Naive B cell (primary cell): ENCODE measurements at places on chromosomes 3 and 15. TPM values are rescaled to one million over a fixed set of nuclear protein-coding genes. Genes with fewer than 3 reads are reported as not detected.

GPR87 gene
- not detected for polyA plus RNA-seq

DNA sequence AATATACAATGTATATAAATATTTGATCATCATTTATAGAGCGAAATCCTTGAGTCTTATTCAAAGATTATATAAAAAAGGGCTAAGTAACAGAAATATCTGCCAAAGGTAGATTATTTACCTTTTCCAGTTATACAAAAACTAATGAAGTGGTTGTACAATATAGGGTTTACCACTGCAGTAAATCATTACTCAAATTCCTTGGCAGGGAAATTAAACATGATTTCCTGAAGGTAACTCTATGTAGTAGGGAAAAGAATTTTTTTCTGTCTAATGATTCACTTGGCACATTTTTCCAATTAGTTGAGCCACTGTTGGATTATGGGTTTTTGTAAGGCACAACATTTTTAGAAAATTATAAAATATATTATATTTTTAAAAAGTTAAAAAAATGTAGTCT lies 129.6 kb downstream of the NR2F2 start:
- no peaks in the 10 kb centered on the region for H3K4me1 ChIP-seq
- H3K4me3 ChIP-seq: no peak overlapping the region
- no peaks in the 10 kb centered on the region for H3K36me3 ChIP-seq
- no peak for DNase-seq
- H3K27ac ChIP-seq: no peak overlapping the region
- H3K27me3 ChIP-seq: peaks cover 5% of the 10 kb centered on the region

DNA sequence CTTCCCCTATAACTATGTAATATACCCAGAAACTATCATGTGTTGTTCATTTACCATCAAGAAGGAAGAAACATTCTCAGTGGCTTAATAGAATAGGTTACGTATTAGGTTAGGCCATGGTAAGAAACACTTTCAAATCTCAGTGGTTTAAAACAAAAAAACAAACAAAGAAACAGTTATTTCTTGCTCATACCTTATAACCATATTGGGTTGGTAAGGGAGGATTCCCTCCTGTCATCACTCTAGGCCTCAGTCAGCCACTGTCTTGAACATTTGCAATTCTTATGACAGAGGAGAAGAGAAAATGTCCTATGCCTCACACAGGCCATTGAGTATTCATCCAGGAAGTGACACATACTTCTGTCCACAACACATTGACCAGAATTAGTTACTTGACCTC lies 727.7 kb upstream of the NECTIN3 start:
- H3K4me3 ChIP-seq: no peak overlapping the region
- no peaks in the 10 kb centered on the region for H3K4me1 ChIP-seq
- H3K27ac ChIP-seq: no peak overlapping the region
- H3K36me3 ChIP-seq: no peaks in the 10 kb centered on the region
- no peak for DNase-seq
- no peaks in the 10 kb centered on the region for H3K27me3 ChIP-seq

LIPH gene
- not detected for polyA plus RNA-seq

ZPLD1 gene
- polyA plus RNA-seq: not detected

SLC22A13 gene
- not detected for polyA plus RNA-seq

XCR1 gene
- polyA plus RNA-seq: not detected

DNA sequence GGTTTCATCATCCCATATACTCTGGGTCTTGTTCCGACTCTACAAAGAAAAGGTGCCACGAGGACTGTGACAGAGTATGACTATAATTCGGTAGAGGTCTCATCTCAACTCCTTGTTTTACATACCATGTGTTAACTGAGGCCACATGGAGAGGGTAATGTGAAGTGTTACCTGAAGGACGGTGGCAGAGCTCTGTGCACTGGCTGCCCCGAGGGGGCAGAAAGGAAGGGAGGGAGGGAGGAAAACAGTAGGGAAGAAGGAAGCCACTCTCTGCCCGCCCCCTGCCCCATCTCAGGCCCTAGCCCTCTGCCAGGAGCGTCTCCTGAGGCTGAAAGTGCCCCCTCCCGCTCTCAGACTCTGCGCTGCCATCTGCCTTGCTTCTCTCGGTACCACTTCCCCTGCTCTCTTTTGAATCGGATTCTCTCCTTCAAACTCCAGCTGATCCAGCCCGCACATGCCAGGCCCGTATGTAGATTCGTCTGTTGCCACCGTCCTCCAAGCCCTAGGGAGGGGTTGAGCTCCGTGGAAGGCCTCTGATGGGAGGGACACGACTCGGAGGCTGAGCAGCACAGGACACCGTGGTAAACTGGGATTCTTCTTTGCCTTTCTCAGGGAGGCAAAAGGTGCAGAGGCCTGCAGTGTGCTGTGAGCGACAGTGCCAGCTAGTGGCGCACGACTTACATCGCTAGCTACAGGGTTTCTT lies 70.5 kb upstream of the ATP10A start:
- H3K27ac ChIP-seq: peak overlapping the region; percentile 78
- peaks cover 17% of the 10 kb centered on the region for H3K27me3 ChIP-seq
- peak; percentile 47 for DNase-seq
- peaks cover 17% of the 10 kb centered on the region for H3K4me1 ChIP-seq
- peak overlapping the region; percentile 75 for H3K4me3 ChIP-seq

SPRED1 gene
- polyA plus RNA-seq: 0.18 TPM

- no peak for DNase-seq
- peaks cover 5% of the 10 kb centered on the region for H3K36me3 ChIP-seq
- peak overlapping the region; percentile 99 for H3K4me3 ChIP-seq
- peaks cover 88% of the 10 kb centered on the region for H3K4me1 ChIP-seq
Observed at GRCh38 chr15:64092075-64092820, 1.4 kb downstream of the CIAO2A start.

DNA sequence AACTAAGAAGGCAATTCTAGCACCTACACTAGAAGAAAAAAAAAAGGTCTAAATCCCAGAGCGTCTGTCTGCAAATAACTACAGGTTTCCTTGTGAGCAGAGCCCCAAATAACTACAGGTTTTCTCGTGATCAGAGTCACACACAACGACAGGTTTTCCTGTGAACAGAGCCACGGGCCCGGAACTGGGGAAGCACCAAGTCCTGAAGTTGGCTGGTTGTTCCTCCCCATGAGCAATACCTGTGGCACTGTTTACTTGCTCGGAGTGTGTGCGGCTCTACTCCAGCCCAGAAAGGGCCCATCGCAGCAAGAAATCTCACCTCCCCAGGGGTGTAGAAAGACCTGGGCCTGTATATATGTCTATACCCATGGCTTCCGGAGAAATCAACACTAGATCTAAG lies 644 bp upstream of the MASP1 start:
- H3K27me3 ChIP-seq: peaks cover 33% of the 10 kb centered on the region
- H3K4me1 ChIP-seq: no peaks in the 10 kb centered on the region
- H3K27ac ChIP-seq: no peak overlapping the region
- no peak for DNase-seq
- H3K36me3 ChIP-seq: no peaks in the 10 kb centered on the region
- H3K4me3 ChIP-seq: no peak overlapping the region

EPHB1 gene
- not detected for polyA plus RNA-seq

FEZF2 gene
- not detected for polyA plus RNA-seq

DNA sequence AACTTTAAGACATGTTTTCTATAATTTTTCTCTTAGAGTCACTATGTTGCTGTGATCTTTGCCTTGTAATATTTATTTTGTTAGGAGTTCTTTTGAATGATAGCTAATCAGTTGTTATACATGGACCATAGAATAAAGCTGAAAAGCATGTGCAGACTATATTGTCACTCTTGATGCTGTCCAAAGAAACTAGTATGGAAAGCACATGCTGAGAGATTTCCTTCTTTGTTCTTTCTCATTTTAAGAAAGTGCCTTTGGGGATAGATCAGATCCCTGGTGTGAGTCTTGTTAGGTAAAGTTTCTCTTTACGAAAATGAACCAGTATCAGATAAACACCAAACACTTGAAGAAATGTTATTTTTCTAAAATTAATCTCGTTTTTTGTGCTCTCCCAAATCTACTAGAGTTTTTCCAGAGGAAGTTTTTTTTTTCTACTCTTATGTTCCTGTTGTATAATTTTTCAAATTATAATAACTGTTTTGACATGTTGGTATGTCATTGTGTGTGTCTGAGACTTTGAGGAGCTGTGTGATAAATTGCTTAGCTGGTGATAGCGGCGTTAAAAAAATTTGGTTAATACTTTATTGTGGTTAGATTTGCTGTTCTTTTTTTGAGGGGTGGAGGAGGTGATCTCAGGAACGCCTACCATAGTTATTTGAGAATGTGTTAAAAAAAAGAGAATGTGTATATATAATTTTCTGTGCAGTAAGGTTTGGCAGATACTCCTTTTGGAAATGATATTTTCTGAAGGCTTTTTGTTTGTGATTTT lies 2.2 kb downstream of the PIAS1 start:
- no peak for DNase-seq
- H3K36me3 ChIP-seq: no peaks in the 10 kb centered on the region
- H3K4me3 ChIP-seq: peak overlapping the region; percentile 84

GRCh38 chr3:45688194-45688881 lies 858 bp upstream of the SACM1L start:
- peak overlapping the region; percentile 100 for H3K27ac ChIP-seq
- H3K27me3 ChIP-seq: no peaks in the 10 kb centered on the region
- H3K4me1 ChIP-seq: peaks cover 39% of the 10 kb centered on the region

DNA sequence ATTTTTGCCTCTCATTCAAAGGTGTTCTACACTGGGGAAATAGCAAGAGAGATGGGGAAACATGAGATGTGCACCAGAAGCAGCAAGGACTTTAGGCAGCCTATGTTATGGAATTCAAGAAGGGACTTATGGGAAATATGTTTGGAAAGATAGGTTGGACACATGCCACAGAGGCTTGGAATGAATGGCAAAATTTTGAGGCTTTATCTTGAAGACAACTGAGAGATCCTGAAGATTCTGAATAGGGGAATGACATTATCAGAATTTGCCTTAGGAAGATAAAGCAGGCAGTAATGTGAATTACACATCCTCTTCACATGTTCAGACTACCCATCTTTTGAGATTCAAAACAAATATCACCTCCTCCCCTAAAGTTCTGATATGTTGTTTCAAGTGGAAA lies 10.0 kb upstream of the MECOM start:
- no peak for DNase-seq
- H3K36me3 ChIP-seq: no peaks in the 10 kb centered on the region
- H3K4me1 ChIP-seq: peaks cover 21% of the 10 kb centered on the region
- no peak overlapping the region for H3K27ac ChIP-seq
- H3K27me3 ChIP-seq: peaks cover 72% of the 10 kb centered on the region

- no peaks in the 10 kb centered on the region for H3K36me3 ChIP-seq
- H3K27ac ChIP-seq: no peak overlapping the region
- no peaks in the 10 kb centered on the region for H3K27me3 ChIP-seq
- H3K4me1 ChIP-seq: peaks cover 16% of the 10 kb centered on the region
- H3K4me3 ChIP-seq: no peak overlapping the region
- no peak for DNase-seq
Observed at GRCh38 chr3:105781871-105782270, 86.9 kb downstream of the CBLB start.

GRCh38 chr3:187063286-187064121 lies 75.8 kb downstream of the RPL39L start:
- no peaks in the 10 kb centered on the region for H3K27me3 ChIP-seq
- peak overlapping the region; percentile 100 for H3K27ac ChIP-seq
- peak overlapping the region; percentile 56 for H3K4me3 ChIP-seq
- DNase-seq: no peak

GRCh38 chr3:71524672-71525071 lies 58.9 kb downstream of the FOXP1 start:
- H3K36me3 ChIP-seq: peaks cover 5% of the 10 kb centered on the region
- H3K4me1 ChIP-seq: peaks cover 37% of the 10 kb centered on the region
- H3K4me3 ChIP-seq: no peak overlapping the region
- H3K27ac ChIP-seq: no peak overlapping the region

DNA sequence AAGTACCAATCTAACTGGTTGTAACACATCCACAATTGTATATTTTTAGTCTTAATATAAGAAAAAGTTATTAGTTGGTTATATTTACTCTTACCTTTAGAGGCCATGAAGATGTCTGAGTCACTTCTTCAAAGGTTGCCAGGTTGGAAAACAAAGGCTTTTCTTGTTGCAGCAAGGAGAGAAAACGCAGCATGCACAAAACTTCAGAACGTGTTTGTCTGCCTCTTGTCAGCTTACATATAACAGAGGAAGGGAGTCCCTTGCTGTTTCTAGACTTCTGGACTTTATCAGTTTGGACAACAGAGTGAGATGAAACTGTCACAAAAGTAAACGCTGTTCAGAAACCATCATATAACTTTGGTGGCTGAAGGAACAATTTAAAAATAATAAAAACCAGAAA lies at the start of gene PLSCR5:
PLSCR5 (minus strand) TSS at position 241 of the 400 bp plus-strand sequence; CDS start at position 107, 134 bp downstream.
- no peaks in the 10 kb centered on the region for H3K36me3 ChIP-seq
- H3K4me1 ChIP-seq: no peaks in the 10 kb centered on the region
- H3K4me3 ChIP-seq: no peak within 1 kb of the TSS
- no peak within 1 kb of the TSS for H3K27ac ChIP-seq

ZMYND10 gene
- polyA plus RNA-seq: 0.53 TPM

DNA sequence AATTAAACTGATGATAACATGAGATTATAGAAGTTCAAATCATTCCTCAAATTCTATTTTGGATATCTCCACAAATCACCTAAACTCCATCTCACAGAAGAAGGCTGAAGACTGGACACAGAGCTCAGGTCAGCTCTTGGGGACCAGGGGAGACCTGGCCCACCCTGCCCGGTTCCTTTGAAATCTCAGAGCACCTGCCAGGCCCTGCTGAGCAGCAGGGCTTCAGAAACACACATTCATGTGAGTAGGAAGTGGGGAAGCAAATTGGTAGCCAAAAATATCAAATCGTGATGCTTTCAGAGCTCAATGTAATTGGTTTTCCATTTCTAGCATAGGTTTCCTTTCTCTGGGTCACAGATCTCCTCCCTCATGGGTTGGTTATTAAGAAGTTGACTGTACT lies 76.2 kb downstream of the OCA2 start:
- DNase-seq: no peak
- H3K27me3 ChIP-seq: no peaks in the 10 kb centered on the region
- no peak overlapping the region for H3K27ac ChIP-seq
- H3K36me3 ChIP-seq: no peaks in the 10 kb centered on the region

LOXL1 gene
- polyA plus RNA-seq: not detected

DNA sequence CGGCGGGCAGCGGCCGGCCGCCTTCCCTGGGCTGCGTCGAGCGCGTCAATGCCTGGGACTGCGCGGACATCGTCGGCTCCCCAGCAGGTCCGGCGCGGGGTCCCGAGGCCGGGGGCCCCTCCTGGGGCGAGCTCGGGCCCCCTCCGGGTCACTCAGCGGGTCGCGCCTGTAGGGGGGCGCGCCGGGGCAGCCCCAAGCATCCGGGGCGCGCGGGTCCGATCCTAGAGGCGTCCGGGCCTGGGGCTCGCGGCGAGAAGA lies 725 bp downstream of the TLE3 start:
- DNase-seq: no peak
- H3K27me3 ChIP-seq: peaks cover 8% of the 10 kb centered on the region
- H3K4me1 ChIP-seq: peaks cover 62% of the 10 kb centered on the region
- H3K4me3 ChIP-seq: peak overlapping the region; percentile 99
- peaks cover 7% of the 10 kb centered on the region for H3K36me3 ChIP-seq

DNA sequence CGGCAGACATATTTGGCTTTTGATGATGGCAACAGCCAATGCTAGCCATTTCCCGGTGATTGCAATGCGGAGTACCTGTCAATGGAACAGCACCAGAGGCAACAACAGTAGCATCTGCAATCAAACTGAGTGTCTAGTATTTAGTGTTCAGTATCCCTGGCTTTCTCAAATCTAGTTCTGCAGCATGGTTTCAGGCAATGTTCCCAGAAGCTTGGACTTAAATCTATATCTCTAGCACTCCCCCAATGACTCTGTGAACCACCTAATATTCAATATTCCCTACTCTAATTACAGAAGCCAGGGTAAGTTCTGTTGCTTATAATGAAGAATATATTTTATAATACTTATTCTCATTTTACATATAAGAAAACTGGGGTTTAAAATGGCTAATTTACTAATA lies 48.2 kb downstream of the TBL1XR1 start:
- peaks cover 89% of the 10 kb centered on the region for H3K4me1 ChIP-seq
- no peak overlapping the region for H3K4me3 ChIP-seq
- H3K27me3 ChIP-seq: no peaks in the 10 kb centered on the region
- DNase-seq: no peak
- H3K36me3 ChIP-seq: no peaks in the 10 kb centered on the region
- no peak overlapping the region for H3K27ac ChIP-seq
